ENCODE measurements at places on chromosomes 3 and 15.

DNA sequence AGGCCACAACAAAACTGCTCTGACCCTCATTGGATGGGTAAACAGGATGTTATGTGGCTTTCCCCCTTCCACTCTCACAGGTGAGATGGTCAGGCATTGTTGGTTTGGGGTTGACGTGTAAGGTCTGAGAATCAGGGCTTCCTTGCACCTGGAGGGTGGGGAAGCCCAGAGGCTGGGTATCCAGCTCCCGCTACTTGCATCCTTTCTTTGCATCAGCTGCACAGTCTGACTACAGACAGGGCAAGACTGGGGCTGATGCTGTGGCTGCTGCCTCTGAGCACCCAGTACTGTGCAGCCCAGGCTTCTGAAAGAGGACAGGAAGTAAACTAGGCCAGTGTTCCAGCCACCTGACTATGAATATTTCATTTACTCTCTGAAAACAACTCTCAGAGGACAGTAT is 58.0 kb upstream of the ATP2B2 start:
- DNase-seq: no peak

GRCh38 chr3:152376351-152377183 is 107.8 kb downstream of the MBNL1 start:
- no peak for DNase-seq

DNA sequence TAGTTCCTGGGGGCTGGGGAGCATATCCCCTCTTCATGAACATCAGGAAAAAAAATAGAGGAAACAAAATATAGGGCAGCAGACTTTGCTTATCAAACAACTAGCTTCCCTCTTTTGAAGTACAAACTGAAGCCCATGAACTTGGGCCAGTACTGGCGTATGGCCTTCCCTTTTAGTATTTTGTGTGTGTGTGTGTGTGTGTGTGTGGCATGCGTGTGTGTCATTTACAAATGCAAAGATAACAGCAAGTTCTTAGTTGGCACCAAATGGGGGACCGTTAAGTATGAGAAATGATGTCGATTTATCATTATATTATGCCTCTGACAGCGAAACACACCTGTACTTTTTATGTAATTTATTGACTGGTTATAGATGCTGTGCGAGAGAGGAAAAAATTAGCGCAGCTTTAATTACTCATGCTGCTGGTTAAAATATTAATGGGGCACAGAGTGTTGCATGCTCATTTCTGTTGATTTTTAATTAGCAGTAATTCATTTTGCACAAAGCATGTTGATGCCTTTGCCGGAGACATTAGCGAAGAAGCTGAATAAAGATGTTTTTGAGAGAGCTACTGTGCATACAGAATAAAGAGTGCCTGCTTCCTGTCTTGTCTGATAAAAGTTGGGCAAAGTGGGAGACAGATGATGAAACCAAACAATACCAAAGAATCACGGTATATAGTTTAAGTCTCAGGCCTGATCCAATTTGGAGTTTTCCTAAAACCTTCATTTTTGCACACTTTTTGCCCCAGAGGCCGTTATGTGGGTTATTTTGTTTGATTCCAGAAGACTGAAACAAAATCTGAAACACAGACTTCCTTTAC is 297.1 kb downstream of the SATB1 start:
- no peak for DNase-seq

- no peak for DNase-seq
Observed at GRCh38 chr3:37241880-37242279, 67.5 kb upstream of the LRRFIP2 start.

DNA sequence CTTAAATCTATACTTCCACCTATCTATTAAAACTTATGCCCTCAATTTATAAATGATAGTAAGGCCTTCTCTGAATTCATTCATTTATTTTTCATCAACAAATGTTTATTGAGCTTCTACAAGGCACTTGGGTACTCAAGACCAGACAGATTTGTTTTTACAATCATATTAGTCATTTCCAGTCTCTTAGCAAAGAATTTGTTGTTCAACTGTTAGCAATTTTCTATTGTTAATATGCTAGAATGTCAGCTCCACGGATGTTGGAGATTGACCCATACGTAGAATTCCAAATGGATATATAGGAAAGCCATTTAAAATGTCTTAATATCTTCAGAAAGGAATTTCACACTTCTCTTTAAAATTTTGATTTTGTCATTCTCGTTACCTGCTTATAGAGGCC is 36.7 kb downstream of the ZBTB38 start:
- no peak for DNase-seq

Measured in NCI-H2081 treated with DMSO at 0.1 percent for 48 hours (cell line).